T-helper 1 cell (primary cell): ENCODE measurements at places on chromosomes 6 and 20.

- DNase-seq = no peak
Measured at GRCh38 chr6:150392452-150393220, 23.8 kb downstream of the IYD start.

DNA sequence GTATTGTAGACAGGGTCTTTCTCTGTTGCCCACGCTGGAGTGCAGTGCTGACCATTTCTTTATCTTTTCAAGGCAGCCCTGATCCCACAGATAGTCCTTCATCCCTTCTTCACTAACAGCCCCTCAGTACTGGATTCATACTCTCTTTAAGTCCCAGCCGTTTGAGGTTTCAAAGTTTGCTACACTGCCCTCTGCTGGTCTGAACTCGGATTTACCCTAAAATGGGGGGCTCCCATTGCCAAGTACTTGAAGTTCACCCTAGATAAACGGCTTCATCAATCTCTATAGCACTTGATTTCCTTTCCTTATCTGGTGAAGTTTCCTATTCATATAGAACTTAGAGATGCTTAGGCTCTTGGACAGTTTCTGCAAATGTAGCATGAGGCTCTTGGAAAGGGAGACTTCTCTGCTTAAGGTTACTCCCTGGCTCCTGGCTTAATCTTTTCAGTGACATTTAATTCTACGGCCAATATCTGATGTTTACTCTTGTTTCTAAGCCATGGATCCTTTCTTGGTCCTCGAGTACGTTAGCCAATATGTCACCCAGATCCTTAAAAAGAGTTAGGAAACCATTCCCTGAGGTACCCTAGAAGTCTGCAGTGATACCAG is 21.4 kb upstream of the PREP start:
- peak; percentile 37 for DNase-seq

- DNase-seq = no peak
Measured at GRCh38 chr20:22920898-22921297, 114.2 kb upstream of the SSTR4 start.

- DNase-seq = no peak
Measured at GRCh38 chr6:149766156-149766769, 16.7 kb downstream of the PCMT1 start.

GRCh38 chr6:9699888-9700287 is 715.0 kb downstream of the TFAP2A start:
- DNase-seq = no peak

DNA sequence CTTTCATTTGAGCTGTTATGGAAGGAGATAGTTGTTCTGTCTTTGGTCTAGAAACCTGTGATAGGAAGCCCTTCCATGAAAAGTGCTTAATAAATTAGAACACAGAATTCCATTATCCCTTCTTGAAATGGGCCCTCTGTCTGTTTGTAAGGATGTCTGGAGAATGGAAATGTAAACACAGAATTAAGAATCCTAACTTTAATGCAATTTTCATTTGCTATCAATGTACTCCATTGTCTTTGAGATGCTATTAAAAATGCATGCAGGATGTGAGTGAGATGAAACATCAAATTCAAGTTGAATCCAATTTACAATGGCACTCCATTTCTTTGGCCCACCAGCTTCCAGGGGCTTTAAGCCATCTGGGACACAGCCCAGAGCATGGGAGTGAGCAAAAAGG is 13.9 kb upstream of the AARS2 start:
- no peak for DNase-seq

DNA sequence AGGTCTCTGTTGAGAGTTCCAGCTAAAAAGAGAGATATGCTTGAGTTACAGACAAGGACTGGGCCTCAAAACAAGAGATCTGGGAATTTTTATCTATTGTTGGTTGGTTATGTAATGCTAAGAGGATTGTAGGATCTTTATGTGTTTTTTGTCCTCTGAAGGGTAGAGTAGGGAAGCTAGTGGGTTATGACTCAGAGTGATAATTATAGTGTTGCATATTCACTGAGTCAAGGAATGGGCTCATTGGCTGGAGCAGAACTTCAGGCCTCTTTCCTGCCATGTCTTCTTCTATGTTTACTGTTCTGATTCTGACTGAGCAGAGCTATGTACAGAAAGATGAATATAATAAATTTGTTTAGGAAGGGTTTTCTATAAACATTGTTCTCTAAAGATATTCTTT is 66.1 kb upstream of the NOX3 start:
- no peak for DNase-seq

- no peak for DNase-seq
Measured at GRCh38 chr6:86477500-86478148, 459.7 kb upstream of the HTR1E start.

DNA sequence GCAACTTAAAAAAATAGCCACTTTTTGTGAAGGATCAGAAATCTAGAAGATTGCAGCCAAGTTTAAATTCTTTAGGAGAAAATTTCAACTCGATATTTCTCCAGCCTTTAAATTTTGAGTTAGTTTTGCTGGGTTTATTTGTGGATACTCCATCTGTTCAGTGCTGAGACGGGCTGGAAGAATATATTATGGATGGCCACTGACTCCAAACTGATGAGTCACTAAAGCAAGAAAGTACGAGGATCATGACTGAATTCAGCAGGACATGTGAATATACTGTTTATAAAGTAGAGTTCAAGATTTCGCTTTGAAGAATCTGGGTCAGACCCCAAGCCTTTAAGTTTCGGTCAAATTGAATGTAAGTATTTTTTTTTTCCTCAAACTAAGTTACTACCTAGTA is 199.5 kb downstream of the ADGRB3 start:
- no peak for DNase-seq

GRCh38 chr20:35091816-35092523 is 637 bp downstream of the TRPC4AP start:
- DNase-seq = no peak

DNA sequence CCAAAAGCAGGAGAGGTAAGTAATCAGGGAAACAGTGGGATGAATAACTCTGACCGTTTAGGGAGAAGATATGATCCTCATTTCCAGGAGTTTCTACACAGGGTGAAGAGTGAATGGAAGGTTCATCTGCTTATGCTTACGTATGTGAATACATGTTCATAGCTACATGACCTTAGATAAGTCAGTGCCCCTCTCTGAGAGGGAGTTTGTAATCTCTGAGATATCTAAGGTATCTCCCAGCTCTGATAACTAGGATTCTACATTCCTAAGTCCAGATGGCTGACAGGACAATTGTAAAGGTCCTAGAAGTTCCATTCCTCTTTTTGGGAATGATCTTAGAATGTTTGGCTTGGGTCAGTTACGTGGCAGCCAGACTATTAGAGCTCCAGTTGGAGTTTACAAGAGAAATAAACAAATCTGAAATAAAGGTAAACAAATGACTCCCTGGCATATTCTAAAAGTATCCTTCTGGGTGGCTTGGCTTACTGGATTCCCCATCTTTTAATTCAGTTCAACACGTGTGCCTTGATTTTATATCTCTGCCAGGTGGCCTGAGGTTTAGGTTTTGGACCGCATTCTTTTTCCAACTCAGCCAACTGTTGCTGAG is 15.8 kb downstream of the PROCR start:
- no peak for DNase-seq

DNA sequence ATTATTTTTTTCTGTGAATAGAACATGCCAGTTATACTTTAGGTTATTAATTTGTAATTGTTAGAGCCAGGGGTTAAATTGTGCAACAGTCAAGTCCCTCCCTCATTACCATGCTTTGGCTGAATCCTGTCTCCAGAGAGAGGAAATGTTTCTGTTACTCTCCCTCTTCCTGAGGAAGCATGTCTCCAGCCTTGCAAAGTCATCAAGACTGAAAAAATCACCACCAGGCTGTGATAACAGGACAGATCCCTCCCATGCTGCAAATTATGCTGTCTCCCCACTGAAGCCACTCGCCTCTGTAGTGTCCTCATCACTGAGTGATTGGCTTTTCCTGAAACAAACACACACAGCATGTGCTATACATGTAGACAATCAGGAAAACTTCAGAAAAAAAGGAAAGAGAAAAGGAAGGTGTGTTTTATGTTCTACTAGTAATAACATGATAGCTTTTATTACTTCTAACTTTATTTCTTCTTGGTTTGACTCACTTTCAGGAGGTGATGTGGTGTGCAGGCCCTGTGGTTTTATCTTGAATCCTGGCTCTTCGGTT is 290.0 kb upstream of the JAG1 start:
- DNase-seq = no peak

GRCh38 chr20:51713213-51713598 is 55.0 kb downstream of the ATP9A start:
- DNase-seq = no peak

- DNase-seq = no peak
Measured at GRCh38 chr6:125717120-125717731, 32.2 kb upstream of the HEY2 start.

DNA sequence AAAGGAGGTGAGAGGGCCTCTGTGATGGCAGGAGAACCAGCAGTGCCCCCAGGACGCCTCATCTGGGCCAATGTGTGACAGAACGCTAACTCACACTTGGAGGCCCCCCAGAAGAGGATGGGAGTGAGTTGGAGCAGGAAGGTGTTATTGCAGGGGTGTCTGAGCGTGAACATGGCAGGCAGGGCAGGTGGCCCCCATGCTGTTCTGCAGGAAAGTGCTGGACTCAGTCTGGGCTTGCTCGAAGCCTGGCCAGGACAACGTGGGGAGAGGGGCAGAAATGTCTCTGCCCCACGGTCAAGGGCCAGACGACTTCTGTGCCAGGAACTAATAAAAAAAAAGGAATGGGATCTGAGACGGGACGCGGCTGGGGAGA is 931 bp upstream of the EBF4 start:
- DNase-seq = no peak

- DNase-seq = no peak
Measured at GRCh38 chr6:166041277-166041676, 126.4 kb downstream of the TBXT start.

- no peak for DNase-seq
Measured at GRCh38 chr6:127131772-127132376, 13.4 kb downstream of the RSPO3 start.

- no peak for DNase-seq
Measured at GRCh38 chr20:34377072-34377847, 14.2 kb downstream of the ITCH start.

DNA sequence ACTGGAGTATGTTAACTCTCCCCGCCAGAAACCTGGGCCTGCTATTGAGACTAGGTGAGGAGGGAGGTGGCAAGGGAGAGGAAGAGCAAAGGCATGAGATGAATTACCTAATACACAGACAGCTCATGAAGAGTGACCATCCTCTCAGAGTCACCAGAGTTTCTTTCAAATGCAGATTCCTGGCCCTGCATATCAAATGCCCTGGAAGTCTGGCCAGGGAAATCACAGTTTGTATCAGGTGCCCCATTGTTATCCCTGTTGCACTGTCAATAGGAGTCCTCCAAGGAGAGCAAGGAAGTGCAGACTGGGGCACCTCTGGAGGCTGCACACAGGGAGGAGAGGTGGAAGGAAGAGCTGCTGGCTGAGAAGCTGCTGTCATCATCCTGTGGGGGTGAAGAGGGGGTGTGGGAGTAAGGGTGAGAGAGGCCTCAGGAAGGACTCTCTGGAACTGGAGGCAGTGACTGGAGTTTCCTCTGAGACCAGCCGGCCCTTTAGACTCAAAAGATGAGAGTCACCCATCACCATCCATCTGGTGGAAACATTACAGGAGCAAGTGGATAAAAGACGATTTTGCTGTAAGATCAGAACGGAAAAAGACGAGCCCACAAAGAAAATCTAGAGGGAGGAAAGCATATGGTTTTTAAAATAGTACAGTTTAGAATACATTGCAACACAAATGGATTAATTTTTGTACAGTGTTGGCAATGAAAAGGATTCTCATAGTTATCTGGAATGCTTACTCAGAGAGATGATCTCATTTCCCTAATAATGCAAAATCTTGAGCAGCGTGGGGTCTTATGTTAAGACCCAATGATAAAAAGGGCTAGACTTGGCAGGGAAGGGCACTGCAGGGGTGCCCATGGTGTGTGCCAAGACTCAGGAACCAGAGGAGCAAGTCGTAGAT is 268.1 kb downstream of the UST start:
- DNase-seq = no peak

DNA sequence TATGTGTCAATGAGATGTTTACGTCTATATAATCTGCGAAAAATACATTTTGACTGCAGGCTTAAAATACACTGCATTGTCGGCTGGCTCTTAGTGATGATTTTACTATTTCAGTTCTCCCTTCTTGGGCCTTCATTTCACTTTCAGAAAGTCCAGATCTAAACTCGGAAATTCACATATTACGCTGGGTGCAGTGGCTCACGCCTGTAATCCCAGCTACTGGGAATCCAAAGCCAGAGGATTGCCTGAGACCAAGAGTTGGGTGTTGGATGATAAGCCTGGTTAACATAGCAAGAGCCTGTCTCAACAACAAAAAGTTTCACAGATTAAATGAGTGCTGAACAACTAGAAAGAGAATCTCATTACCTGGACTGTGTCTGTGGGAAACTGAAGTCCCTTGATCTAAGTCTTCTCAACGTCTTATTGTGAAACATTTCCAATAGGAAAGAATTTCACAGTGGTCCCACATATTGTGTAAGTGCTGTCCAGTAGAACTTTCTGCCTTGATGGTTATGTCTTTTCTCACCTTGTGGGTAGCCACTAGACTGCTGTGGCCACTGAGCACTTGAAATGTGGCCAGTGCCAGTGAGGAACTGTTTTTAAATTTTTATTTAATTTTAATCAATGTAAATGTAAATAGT is 1.9 kb downstream of the GINM1 start:
- no peak for DNase-seq

DNA sequence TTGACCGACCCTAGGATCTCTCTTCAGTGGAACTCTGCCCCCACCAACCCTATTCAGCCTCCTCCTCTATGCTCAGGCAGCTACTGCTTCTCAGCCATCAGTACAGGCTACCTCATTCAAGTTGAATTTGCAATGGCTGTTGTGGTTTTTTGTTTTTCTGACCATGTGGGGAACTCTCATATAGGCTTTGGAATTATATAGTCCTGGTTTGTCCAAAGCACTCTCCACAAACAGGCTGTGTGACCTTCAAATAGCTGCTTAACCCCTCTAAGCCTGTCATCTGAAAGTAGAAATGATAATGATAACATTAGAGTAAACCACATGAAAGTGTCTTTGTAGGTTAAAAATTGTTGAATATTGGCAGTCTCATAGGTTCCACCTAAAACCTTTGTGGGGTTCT is 80.3 kb downstream of the UNC5CL start:
- DNase-seq = no peak

GRCh38 chr6:13339863-13340630 is 11.7 kb upstream of the TBC1D7 start:
- DNase-seq = no peak

DNA sequence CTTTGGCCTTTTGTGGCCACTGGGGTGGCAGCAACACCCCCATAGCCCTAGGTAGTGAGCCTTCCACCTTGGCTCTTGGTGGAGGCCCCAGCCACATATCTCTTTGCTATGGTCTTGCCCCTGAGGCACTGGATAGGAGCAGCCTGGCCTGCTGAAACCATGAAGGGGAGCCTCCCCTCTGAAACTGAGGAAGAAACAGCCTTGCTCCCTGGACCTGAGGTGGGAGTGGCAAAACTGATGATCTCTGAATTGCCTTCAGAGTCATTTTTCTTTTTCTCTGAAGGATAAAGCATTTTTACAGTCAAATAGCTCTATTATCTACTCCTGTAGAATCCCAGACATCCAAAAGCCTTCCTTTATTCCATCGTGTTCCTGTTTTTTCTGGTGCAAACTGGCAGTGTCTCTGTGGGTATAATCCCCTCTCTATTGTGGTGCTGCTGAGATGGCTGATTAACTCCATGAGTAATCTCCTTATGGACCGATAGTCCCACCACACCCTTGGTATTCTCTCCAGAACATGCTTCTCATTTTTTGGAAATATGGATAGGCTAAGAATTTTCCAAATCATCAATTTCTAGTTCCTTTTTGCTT is 22.0 kb upstream of the PRSS35 start:
- no peak for DNase-seq
